Thymus (tissue), 14 donors: ENCODE measurements at places on chromosomes 2 and 18.

- no peak for DNase-seq
Observed at GRCh38 chr2:100110614-100111000, 31.8 kb downstream of the AFF3 start.

DNA sequence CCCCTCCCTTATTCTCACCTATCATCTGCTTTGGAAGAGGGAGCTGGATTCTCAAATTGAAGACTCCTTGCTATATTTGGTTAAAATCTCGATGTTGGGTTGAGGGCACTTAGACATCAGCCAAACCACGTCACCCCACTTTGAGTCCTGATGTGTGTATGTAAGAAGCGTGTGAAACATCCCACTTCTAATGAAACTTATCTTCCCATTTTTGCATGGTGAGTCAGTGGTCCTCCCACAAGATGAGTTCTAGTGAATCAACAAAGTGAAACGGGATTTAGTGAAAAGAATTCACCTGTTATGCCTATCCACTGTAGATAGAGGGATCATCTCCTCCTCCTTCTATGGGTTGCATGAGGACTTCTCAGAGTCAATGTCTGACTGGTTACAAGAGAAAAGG is 51.4 kb upstream of the SPRED2 start:
- DNase-seq = no peak

DNA sequence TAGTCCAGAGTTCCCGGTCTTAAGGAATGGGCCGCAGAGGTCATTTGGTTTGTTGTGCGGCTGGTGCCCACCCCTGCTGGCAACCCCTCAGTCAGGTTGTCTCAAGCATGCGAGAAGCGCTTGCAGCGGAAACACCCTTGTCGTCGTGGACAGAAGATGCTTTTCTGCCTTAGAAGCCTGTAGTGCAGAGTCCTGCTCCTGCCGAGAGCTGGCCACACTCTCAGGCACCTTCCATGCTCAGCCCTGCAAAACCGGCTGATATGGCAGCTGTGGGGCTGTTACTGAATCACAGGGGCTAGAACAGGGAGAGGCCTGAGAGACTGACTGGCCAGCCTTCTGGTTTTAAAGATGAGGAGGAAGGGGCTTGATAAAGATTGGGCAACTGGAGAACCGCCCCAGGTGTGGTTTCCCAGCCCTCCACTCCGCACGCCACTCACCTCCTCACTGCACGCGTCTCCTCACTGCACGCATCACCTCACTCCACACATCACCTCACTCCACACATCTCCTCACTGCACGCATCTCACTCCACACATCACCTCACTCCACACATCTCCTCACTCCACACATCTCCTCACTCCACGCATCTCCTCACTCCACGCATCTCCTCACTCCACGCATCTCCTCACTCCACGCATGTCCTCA is 103.6 kb downstream of the USP40 start:
- DNase-seq = no peak

- DNase-seq = no peak
Observed at GRCh38 chr2:115739574-115739973, 1297.1 kb downstream of the DPP10 start.

DNA sequence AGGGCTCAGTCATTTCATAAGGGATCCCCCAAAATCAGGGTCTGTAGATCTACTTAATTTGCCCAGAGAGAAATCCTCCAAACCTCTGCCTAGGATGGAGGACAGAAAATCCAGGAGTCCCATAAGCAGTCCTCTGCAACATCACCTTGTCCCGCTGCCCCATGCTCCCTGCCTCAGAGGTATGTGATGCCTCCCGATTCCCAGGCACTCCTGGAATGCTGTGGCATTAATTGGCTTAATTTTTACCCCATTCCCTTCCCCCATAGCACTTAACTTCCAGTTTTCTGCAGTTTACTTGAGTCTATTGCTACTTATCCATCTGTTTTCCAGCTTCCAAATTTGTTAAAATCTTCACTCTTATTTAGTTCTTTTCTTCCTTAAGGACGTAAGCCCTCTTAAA is 91.6 kb upstream of the TSPYL6 start:
- DNase-seq = no peak

- no peak for DNase-seq
Observed at GRCh38 chr18:71106701-71107100, 817.9 kb downstream of the SOCS6 start.

DNA sequence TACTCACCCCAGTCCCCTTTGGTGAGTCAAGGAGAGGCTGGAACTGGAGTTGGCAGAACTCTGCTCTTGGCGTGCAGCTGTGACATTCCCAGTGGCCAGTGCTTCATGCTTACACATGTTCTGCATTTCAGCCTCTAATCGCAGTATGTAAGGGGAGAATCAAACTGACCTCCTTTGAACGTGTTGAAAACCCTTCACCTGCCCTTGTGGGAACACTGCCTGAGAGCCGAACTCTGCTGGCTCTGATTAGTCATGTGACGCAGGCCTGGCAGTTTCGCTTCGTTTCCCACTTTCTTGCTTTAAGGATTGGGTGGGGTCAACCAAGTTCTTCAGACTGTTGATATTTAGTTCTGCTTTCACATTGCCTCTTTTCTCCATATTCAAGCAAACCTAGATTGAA is 173.8 kb upstream of the BCL2L11 start:
- no peak for DNase-seq

DNA sequence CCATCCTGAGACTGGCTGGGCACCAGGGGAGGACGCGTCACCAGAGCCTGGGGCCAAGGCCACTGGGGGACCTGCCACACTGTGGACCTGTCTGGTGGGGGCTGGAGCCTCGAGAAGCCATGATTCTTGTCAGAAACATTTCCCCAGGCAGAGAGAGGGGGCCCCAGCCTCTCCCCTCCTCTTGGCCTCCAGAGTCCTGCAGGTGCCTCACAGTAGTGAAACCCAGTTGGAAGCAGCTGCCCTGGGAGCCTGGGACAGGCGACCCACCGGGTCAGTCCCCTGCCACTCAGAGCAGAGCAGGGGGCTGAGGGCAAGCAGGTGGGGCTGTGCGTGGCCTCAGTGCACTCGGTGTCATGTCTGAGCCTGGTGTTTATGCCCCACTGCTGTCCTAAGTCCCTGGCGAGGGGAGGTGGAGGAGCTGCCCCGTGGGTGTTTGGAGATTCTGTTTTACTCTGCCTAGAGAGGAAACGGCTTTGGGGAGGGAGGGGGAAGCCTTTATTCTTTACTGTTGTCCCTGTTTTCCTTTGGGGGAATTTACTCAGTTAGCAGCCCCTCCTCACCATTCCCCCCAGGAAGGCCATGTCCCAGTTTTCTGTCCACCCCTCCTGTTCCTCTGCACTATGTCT is 7.7 kb downstream of the OXER1 start:
- no peak for DNase-seq

- DNase-seq = no peak
Observed at GRCh38 chr2:200422071-200422470, 87.8 kb downstream of the KCTD18 start.

DNA sequence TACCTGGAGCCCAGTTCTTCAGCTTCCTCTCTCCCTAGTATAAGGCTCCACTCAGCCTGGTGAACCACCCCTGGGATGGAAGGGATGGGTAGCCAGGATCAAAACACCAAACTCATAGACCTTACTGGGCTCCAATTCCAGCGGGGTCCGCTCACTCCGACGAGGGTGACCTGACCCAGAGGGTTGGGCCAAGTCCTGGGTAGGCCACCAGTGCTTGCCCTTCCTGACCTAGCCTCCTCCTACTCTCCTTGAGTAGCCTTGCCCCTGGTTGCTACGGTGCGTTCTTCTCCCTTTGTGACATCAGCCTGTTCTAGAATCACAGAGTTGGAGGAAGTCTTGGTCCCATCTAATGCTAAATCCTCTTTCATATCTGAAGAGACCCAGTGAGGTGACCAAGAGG is 537 bp upstream of the STAT4 start:
- DNase-seq = no peak

GRCh38 chr18:64118406-64118805 is 30.5 kb downstream of the LINC00305 start:
- DNase-seq = no peak

DNA sequence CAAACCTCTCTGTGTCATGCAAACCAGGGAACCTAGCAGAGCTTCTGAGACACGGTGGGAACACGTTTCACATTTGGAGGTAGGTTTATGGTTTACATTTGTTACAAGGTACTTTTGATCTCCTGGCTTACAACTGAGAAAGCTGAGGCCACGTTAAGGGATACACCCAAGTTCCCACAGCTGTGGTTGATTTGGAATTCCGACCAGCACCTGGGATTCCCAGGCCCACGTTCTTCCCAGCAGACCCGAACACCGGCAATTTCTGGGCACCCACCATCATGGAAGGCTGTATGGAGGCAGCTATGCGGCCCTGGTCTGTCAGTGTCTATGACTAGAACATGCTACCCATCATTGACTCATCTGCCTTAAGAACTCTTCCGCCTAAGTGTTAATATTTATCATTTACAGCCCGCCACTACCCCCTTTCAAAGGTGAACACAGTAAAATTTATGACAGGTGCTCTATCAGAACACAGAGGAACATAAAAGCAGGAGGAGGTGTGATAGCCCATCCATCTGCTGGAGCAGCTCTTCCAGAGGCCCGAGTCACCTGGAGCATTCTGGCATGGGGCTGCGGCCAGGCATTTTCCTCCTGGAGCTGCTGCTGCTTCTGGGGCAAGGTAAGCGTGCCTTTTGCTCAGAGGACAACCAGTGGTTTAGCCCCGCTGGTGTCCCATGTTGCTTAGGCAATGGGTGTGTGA is at the start of gene PLB1:
TSS of gene PLB1 (plus strand) at position 510 of the 700 bp plus-strand sequence. CDS start at position 565, 55 bp downstream.
- DNase-seq = no peak

GRCh38 chr2:168730344-168730743 is 72.1 kb upstream of the NOSTRIN start:
- DNase-seq = no peak

DNA sequence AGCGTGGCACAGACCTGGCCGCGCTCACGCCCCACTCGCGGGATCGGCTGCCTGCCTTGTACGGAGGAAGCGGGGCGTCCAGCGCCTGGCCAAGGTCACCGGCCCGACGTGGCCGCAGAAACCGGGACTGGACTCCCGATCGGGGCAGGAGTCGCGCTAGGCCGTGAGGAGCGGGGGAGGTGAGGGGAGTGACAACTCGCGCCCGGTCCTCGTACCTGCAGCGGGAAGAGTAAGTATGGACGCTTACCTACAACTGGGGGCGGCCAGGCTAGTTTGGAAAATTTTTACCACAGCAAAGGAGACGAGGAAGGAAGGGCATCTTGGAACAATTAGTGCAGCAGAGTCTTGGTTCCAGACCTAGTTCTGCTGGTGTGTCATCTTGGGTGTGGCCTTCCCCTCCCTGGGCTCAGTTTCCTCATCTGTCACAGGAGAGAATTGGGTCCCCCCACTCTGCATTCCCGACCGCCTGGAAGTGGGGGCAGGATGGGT is 693 bp downstream of the UBE2F start:
- no peak for DNase-seq

DNA sequence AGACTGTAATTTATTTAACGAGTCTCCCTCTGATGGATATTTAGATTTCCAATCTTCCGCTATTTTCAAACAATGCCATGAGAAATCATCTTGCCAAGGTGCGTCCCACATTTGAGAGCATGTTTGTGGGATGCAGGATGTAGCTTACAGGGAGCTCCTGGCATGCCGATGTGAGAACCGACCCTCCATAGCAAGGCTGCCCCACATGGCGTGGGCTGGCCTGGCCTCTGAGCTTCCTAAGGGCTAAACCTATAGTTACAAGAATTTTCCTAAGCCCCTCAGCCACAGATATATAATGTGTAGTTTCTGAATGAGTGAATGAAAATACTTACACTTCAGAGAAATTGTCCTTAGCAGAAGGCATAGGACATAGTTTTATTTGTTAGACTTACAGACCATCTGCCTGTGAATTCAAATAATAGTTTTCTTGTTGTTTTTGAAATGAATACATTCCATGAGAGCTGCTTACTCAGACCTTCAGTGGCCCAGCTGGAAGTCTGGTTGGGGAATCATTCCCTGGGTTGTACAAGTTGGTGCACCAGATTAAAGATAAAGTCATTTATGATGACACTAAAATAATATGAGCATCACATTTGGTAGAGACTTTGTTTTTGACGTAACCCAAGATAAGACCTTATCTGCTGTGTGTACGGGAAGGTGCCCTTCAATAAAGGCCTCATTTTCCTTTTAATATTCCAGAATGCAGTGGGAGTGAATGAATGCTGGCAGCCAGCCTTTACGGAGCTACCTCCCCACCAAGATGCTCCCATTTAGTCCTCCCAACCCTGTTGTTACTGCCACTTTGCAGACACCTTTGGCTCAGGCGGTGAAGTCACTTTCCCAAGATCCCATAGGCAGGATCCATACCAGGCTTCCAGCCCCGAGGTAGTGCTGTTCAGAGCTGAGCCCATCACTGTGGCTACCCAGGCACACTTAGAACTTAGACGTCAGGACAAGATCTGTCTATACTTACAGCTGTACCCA is 107.1 kb downstream of the GLI2 start:
- DNase-seq = no peak
